ENCODE measurements at places on chromosomes 3 and 15.

DNA sequence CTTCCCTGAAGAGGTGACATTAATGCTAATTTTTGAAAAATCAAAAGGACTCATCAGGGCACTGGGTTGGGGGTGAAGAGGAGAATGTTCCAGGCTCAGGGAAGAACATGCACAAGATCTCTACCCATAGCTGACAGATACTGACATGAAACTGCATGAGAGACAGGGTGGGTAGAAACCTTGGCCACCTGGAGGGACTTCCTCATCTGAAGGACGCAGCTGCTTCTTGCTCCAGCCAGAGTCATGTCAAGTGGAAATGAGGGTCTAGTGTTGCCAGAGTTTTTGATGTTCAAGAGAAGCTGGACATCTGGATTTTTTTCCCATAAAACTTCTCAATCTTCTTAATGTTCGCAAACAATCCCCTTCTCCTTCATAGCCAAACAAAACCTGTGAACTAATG is 29.7 kb downstream of the AMOTL2 start:
- no peak for DNase-seq

GRCh38 chr3:155736381-155736780 is 8.5 kb downstream of the PLCH1 start:
- no peak for DNase-seq

GRCh38 chr3:88291486-88291885 is 141.7 kb downstream of the C3orf38 start:
- DNase-seq: no peak

DNA sequence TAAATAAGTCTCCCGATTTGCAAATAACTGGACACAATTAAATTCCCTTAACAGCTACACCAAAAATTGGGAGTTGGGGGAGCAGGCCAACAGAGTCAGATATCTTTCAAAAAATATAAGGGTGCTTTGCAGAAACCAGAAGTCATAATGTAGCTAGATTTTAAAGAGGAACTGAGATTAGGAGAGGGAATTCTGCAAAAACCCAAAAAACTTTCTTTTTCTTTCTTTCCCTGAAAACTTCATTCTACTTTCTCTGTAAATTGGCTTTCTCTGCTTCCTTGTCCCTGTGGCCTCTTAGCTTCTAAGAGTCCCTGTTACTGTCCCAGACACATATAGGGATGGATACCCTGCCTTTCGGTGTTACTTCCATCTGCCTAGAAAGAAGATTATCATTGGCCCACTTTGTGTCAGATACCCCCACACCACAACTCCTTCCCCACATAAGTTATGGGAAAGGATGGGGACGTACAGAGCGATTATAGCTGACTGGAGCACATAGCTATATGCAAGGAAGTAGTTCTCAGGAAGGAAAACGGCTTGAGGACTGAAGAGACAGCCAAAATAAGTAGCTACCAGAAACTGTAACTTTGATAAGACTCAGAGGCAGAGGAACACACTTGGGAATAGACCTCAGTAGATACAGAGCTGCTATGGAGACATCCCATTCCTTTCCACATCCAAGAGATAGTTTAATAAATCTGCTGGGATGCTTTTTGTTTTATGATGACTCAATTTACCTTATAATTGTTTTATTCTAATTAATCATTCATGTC is 129.1 kb upstream of the TGFBR2 start:
- no peak for DNase-seq

DNA sequence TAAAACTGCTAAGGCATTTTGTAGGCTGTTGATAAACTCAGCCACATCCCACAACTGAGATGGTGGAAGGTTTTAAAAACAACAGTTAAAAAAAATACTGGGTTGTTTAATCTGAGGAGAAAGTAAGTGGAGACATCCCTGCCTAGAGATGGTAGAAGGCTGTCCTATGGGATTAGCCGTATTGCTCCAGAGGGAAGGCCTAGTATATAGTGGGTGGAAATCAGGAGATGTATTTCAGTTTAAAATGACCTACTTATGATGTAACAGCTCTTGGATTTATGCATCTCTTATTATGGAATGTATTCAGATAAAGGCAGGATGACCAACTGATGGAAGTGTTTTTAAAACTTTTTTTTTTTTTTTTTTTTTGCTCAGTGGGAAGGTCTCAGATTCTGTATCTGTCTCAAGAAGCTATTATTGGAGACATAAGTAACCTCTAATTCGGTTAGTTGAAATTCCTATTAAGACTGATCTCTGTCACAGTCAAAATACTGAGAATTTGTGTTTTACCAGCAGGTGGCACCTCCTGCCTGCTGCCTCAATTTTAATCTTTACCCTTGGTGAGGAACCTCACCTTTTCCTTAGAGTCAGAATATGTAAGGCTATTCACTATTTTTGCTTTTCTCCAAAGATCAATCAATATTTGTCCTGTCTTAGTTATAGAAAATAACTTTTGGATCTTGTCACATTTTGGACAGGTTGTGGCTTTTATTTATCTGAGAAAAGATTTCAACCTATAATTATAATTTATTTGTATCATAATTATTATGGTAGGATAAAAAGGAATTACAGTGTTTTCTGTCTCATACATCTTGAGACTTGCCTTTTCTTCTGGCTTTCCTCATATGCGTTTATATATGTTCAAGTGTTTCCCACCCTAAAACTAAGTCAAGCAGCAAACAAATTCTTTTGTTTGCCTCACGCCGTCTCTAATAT is 63.0 kb downstream of the VPS8 start:
- DNase-seq: no peak

- DNase-seq: no peak
These were observed 11.6 kb downstream of the RFX7 start for GRCh38 chr15:56232058-56232457.

- no peak for DNase-seq
These were observed 178.3 kb downstream of the KBTBD8 start for GRCh38 chr3:67176396-67176795.

GRCh38 chr3:191261304-191261638 is 62.2 kb downstream of the OSTN start:
- DNase-seq: no peak

- peak; percentile 0 for DNase-seq
These were observed 66.9 kb downstream of the RNF13 start for GRCh38 chr3:149879872-149880271.

- DNase-seq: no peak
These were observed 17.9 kb upstream of the SPPL2A start for GRCh38 chr15:50783411-50783810.

DNA sequence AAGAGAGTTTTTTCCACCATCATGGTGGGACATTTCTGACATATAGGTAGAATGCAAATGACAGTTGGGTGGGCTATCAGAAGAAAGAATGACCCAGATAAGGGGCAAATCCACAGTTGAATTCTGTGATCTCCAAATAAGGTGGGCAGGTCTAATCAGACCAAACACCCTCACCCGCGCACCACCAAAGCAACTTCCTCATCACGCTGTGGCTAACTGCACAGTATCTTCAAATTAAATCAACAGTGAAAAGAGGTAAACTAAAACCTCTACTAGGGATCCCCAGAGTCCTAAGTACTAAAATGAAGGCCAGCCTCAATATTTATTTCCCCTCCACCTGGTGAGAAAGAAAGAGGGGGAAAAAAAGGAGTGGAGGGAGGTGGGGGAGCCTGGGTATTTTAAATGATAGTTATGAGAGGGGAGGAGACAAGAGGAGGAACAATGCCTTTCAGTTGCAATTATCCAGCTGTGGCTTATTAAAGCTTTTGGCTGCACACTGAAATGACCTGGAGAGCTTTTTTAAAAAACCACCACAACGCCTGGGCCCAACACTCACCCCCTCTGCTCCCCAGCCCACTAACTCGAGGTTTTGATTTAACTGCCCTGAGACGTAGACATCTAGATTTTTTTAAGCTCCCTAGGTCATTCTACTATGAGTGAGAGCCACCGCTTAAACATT is 61.0 kb downstream of the LRIG1 start:
- DNase-seq: no peak

GRCh38 chr15:62344806-62345539 is 179.9 kb upstream of the C2CD4B start:
- peak; percentile 26 for DNase-seq

- no peak for DNase-seq
These were observed 60.8 kb upstream of the MEF2A start for GRCh38 chr15:99504823-99505551.

DNA sequence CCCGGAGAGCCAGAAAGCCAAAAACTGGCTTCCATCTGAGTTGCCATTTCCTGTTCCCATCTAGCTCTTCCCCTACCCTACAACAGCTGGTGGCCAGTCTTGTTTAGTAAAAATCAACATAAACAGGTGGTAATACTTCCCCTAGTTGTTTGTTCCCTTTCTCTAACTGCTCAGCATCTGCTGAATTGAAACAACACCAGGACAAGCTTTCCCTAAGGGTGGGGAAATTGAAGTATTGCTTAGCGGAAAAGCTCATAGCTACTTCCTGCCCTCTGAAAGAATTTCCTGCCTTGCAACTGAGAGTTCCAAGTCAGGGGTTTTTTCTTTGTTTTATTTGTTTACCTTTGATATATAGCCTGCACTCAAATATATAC is 66.8 kb downstream of the HMG20A start:
- DNase-seq: no peak

GRCh38 chr15:75153087-75153486 is 48.6 kb upstream of the C15orf39 start:
- DNase-seq: no peak

GRCh38 chr15:75785771-75786574 is 57.3 kb upstream of the UBE2Q2 start:
- DNase-seq: no peak

- DNase-seq: no peak
These were observed 13.7 kb upstream of the TLE3 start for GRCh38 chr15:70111203-70112073.

GRCh38 chr3:134665243-134665642 is 14.4 kb upstream of the KY start:
- no peak for DNase-seq

GRCh38 chr3:10373686-10374261 is 52.9 kb upstream of the SEC13 start:
- DNase-seq: no peak

GRCh38 chr3:88038566-88038965 is 20.2 kb downstream of the CGGBP1 start:
- no peak for DNase-seq

- DNase-seq: no peak
These were observed 50.4 kb downstream of the COL6A5 start for GRCh38 chr3:130395916-130396315.

DNA sequence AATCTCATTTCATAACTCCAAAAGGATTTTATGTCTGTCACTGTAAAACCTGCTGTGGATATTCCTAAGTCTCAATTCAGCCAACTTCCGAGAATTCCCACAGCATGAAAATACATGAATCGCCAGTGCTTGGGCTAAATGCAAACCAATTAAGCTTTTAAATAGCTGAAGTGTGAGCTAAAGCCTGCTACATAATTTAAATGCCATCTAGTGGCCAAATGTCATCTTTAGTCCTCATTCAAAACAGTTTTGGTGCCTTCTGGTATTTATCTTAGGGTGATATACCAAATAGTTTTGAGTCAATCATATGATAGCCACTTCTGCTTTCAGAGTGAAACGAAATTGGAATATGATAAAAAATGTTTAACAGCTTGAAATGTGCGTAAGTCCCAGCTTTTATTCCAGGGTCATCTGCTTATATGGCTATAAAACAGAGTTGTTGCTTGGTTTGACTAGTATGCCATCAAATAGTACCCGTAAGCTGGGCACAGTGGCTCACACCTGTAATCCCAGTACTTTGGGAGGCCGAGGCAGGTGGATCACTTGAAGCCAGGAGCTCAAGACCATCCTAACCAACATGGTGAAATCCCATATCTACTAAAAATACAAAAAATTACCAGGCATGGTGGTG is 41.8 kb upstream of the CCNL1 start:
- no peak for DNase-seq

DNA sequence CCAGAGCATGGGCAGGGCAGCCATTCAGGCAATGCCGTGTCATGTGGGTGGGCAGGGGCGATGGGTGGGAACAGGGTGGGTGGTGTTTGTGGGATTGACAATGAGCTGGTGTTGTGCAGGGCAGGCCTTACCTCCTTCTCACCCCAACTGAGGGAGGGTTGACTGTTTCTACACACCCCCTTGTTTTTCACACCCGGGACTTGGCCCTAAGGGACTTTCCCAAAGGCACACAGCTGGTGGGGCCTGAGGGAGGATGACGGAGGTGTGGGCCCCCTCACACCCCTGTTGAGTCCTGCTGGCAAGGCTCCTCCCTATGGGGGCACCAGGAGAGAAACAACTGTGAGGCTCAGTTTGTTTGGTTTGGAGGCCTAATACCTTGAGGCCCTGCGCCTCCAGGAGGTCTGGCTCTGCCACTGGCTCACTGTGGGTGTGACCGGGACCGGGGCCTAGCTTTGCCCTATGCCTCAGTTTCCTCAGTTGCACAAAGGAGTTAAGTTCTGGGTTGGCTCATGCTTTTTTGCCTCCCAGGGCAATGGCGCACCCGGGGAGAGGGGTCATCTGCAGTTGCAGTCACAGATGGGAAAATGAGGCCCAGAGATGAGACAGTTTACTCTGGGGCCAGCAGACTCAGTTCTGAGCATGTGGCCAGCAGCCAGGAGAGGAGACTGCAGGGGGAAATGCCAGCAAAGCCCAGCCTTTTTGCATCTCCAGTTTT is 5.1 kb upstream of the DNAH1 start:
- peak; percentile 10 for DNase-seq

DNA sequence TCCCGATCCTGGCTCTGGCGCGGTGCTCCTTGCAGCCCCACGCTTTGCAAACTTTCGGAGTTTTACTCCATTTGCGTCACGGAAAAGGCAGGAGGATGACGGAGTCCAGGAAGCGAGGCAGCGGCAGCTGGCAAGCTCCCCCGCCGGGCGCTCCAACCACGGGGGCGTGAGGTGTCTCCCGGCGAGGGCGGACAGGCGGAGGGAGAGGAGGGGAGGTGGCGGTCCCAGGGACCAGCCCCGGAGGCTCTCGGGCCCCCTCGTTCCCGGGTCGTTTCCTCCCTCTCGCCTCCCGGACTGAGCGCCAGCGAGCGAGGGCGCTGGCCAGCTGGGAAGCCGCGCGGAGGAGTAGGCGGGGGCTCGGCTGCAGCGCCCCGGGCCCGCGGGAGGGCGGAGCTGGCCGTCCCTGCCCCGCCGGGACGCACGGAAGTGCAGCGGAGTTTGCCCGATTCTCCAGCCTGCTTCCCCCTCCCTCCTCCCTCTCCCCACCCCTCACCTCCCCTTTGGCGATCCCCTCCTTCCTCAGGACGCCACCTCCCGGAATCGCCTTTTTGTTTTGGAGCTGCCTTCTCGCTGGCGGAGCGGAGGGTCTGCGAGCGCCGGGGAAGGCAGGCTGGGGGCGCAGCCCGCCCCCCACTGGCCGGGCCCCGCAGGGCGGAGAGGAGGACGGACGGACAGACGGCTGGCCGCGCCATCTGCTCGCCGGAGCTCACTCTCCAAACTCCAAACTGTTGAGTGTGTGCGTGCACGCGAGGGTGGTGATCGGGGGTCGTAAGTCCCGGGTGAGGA is at the start of gene SNX33:
Gene SNX33 (plus strand): TSS at position 543 of the 786 bp plus-strand sequence. CDS start 1,191 bp downstream, outside the sequence.
- peak; percentile 44 for DNase-seq

DNA sequence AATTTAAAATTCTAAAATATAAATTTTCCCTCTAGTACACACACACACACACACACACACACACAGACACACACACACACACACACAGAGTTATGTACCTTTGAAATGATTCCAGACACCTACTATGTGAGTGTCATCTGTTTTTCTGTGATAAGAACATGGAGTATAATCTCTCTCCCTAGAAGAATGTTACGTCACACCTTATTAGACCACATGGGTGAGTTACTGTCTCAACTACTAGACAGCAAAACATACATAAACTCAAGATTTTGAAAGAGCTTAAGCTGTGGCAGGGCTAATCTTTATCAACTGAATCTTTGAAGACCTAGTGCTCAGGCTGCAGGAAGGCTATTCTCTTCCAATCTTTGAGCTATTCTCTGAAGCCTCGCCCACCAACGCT is 385.9 kb upstream of the BCHE start:
- DNase-seq: no peak

- no peak for DNase-seq
These were observed 35.8 kb upstream of the ATOSA start for GRCh38 chr15:52714968-52715367.
